Activated naive CD8-positive, alpha-beta T cell treated with anti-CD3 and anti-CD28 coated beads, Interleukin-2, amount 10 ng/mL, durations not matched to agents 7 days and 5 days (primary cell): ENCODE measurements at places on chromosomes 3 and 15. TPM values are rescaled to one million over a fixed set of nuclear protein-coding genes. Genes with fewer than 3 reads are reported as not detected.

LDHAL6B gene
- not detected for total RNA-seq

ANKRD63 gene
- total RNA-seq, result not detected

ACKR4 gene
- not detected for total RNA-seq

ARL14 gene
- total RNA-seq, result not detected

- no peak for DNase-seq
Observed at GRCh38 chr3:139803294-139803693, 125.5 kb upstream of the NMNAT3 start.

- no peak for DNase-seq
Observed at GRCh38 chr15:43165801-43166325, 19.3 kb upstream of the CCNDBP1 start.

- no peak for DNase-seq
Observed at GRCh38 chr3:123158330-123158729, 43.4 kb upstream of the SEC22A start.

DNA sequence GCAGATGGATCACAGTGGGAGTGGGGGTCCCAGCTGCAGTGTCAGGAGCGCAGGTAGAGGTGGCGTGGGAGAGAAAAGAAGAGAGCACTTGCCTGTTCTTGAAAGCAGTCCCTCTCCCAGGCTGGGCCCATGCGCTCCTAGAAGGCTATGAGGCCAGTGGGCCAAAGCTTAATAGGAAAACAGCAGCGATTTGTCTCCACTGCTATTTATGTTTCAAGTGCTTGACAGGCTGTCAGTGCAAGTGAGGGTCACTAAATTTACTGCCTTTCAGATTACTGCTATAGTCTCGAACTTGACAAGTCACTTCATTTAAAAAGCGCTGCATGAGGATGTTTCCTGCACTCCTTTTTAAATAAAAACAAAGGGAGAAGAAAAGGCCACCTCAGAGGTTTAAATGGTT is 239.5 kb downstream of the GAP43 start:
- DNase-seq, result no peak

DNA sequence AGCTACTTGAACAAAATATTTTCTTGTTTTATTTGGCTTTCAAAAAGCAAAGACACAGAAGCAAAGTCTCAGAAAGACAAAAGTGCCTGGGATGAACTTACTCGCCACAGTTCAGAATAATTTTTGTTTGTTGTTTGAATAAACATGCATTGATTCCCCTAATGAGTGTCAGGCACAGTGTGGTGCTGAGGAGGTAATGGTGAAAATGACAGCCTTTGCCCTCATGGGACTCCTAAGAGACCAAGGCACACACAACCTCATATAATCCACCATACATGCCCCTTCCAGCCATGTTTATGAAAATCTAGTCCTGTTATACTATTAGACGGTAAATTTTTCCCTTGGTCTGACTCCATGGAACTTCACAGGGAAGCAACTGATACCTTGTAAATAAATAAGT is 2.5 kb downstream of the GOLIM4 start:
- no peak for DNase-seq

DNA sequence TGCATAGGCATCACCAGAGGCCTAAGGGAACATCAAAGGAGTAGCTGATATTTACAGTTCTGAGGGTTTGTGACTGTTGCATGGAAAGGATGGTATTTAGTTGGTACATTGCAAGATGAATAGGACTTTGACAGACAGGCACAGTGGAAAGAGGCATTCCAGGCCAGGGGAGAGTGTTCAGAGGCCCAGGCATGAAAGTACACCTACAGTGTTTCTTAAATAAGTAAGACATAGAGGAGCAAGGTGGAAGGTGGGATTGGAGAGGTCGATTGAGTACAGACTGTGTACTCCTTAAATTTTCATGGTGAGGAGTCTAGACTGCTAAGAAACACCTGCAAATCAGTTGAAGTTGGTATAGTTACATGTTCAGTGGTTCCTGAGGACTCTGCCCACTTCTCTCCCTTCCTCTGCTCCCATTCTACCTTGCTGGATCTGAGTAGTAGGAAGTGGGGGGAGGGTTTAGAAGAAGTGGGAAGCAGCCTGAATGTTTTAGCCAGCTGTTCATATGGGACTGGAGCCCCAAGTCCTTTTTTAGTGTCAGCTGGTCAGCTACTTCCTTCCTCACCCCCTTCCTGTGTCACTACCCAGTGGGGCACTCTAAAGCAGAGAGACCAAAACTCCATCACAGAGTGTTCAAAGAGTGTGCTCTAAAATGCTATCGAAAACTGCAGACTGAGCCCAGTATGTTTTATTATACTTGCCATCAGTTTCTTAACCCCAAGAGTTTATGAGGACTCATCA is 14.0 kb downstream of the KLHL18 start:
- DNase-seq, result no peak

DNA sequence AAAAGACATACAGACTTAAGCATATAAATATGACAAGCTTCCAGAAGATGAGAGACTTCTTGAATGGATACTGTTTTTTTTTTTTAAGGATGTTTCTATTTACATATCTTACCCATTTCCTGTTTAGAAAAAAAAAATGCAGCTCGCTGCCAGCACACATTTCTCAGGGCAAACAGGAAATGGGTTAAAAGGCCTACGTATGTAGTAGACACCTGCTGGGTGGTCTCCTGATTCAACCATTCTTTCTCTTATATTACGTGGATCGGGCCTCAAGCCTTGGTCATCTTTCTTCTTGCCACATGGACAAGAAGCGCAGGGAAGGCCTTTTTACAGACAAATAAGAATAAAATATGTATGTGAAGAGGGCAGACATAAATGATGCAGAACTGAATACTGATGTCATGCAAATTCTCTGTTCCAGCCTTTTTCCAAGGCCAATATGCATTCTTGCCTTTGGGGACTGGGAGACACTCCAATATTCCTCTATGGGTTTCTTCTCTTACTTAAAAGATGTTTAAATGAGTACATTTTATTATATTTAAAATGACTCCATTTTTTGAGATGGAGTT is 35.0 kb upstream of the TJP1 start:
- no peak for DNase-seq

DNA sequence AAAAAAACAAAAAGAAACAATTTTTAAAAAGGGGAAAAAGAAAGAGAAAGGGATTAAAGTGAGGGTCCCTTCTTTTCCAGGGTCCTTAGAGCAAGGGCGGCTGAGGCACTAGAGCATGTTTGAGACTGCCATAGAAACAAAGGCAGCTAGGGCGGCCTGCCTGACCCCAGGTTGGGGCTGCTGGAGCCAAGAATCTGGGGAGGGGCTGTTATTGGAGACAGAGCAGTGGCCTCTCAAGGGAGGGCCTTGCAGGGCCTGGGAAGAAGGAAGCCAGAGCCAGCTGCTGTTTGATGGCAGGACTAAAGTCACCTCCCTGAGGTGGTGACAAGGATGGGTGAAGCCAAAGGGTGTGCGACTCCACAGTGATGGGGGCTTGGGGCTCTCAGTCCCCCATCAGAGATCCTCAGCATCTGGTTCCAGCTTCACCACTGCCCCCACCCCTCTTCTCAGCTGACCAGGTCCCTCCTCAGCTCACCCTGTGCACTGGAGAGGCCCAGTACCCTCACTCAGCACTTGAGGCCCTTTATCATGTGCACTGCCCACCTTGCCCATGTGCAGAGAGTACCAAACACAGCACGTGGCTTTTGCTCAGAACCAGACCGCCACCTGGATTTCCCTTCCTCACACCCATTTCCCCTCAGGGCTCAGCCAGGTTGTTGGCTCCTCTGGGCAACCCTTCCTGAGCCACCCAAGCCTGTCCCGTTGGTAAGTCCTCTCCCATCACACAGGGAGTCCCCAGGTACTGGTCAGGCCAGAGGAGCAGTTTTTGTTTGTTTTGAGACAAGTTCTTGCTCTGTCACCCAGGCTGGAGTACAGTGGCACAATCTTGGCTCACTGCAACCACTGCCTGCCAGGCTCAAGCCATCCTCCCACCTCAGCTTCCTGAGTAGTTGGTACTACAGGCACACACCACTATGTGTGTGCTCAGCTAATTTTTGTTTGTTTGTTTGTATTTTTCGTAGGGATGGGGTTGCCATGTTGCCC is 1.7 kb downstream of the TMEM89 start:
- no peak for DNase-seq

DNA sequence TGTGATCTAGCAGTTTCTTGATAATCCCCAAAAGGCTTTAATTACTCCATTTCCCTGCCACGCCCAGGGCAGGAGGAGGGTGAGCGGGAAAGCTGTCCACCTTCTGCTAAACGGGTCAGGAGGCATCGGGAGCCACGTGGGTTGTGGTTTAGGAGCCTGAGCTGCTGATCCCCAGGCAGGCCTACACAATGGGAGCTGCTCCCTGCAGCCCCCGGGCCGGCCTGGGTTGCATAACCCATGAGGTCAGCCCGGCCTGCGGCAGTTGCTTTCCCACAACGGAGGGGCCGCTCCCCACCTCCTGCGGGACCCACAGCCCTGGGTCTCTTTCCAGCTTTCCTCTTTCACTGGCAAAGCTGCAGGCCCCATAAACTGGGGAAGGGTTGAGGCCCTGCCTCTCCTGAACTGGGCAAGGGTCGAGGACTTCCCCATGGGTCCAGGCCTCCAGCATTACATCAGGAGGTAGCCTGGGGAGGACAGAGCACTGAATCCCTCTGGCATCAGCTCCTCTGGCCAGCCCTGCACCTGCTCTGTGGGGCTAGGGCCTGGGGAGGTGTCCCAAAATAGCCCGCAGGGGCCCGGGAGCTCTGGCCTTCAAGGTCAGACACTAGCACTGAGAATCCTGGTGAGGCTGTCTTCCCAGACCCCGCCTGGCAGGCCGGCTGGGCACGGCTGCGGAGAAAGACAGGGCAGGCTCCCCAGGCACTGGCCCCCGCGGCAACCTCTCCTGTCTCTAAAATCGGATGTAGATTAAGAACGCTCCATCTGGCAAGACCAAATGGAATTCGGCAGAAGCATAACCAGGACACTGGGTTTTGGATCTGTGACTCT is 47.3 kb downstream of the ZDHHC19 start:
- DNase-seq, result no peak
